ENCODE measurements at places on chromosomes 7 and 10.

DNA sequence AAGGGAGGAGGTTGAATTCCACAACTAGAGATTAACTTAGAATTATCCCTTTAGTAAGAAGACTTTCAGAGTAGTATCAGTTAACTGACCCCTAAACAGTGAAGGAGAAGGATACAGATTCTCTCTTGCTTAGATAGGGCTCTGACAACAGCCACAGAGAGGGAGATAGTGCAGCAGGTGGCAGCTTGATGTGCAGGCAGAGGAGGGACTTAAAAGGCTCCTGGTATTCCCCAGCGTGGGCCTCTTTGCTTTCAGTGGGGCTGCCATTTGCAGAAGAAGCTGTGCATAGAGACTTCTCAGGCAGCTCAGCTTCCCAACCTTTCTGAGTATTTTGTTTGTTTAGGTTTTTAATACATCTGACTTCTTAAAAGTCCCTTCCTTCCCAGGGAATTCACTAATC, 16.0 kb downstream of the FZD1 start:
- no peak for DNase-seq

DNA sequence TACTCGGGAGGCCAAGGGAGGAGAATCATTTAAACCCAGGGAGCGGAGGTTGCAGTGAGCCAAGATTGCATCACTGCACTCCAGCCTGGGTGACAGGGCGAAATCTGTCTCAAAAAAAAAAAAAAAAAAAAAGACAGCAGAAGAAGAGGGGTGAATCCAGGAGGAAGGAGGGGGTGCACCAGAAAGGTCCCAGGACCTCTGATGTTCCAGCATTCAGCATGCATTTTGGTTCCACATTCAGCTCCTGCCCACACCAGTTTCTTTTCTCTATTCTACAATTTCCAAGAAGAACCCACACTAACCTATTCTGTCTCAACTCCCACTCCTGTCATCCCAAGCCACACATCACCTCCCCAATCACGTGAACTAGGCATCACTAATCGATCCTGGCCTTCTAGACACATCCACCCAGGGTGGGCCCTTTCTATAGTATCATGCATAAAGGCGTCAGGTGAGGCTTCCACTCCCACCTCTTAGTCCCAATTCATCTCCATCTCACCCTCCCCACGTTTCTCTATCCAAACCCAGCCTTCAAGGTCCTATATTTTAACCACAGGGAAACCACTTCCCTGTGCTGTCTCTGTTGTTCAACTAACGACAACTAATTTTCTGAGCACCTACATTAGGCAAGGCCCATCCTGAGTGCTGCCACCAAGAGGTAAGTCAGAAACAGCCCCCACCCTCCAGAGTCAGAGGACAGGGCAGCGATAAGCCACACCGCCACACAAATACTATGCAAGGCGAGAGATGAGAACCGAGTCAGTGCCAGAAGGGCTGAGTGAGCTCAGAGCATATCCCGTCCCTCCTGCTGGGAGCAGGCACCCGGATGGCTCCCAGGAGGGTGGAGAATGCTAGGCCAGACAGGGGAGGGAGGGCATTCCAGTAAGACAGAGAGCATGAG, 2.2 kb downstream of the ANXA11 start:
- peak; percentile 74 for DNase-seq

- DNase-seq, result no peak
Observed at GRCh38 chr7:68756986-68757495, 841.2 kb upstream of the AUTS2 start.

DNA sequence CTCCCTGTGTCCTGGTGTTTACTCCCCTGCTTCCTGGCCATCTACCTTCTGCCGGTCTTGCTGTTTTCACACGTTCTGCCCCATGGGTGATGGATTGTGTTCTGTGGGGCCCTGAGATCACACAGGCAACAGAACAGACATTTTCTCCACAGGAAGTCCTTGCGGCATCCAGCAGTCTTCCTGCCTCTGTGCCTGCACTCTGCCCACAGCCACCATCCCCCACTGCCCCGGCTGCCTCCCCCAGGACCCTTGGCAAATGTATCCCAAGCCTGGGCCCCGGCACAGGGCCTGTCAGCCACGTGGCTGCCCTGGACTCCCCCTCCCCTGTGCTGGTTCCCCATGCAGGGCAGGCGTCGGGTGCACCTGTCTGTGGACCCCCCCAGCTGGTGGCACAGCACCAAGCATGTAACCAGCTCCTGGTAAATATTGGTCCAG, 184.2 kb downstream of the WDR37 start:
- DNase-seq, result no peak

DNA sequence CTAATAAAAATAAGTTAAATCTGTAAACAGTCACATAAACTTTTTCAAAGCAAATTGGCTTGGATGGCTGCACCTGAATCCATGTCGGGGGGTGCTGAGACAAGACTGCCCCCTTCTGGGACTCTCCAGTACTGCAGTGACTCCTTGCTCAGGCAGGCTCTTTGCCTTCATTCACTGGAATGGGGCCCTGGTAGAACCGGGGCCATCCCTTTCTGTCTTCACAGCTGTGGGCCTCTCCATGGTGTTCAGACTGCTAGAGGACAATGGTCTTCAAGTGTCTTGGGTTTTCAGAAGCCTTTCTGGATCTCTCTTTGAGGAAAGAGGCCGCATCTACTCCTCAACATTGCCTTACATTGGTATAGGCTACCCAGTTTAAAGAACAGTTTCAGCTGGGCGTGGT, 16.1 kb upstream of the IMPDH1 start:
- DNase-seq, result no peak

DNA sequence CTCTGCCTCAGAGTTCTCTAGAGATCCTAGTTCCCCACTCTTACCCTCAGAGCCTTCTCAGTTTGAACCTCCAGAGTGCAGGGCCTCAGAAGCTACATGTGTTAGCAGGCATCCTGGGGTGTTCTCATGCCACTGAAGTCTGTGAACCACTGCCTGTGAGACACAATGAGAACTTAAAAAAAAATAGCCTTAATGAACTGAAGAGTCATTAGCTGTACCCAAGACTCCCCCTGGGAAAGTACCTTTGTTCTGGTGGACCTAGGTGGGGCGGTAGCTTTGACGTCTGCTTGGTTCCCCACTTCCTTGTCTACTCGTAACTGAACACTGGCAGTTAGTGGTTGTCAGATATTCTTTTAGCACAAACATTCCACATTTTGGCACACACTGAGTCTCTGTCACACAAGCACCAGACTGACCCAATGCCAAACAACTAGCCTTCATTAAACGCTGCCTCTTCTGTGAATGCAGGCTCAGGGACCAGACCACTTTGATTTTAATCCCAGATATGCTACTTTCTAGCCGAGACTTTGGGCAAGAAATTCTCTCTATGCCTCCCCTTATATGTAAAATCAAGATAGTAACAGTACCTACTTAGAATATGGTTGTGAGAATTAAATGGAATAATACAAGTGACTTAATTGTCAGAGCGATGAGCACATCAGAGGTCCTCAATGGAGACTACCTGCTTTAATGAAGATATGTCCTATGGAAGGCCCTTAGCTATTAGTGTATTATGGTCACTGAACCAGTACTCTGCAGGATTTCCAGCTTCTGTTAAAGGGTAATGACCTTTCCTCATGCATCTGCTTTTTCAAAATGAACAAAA, 75.3 kb upstream of the CC2D2B start:
- no peak for DNase-seq

DNA sequence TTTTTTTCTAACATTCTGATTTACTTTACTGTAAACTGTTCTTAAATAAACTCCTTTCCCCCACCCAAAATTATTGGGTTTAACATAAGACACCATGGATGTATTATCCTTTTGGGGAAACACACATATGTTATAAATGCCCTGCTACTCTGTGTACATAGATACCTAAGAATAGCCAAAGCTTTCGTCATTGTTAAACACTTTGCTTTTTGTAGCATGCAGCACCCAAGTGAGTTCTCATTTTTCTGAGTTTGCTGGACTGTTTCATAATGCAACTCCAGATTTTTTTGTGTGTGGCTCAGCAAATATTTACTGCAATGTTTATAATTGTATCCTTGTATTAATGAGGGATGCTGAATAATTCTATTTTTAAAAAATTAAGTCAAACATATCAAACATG, 86.9 kb downstream of the VTI1A start:
- DNase-seq, result no peak

GRCh38 chr10:777913-778479, 88.5 kb upstream of the DIP2C start:
- no peak for DNase-seq

DNA sequence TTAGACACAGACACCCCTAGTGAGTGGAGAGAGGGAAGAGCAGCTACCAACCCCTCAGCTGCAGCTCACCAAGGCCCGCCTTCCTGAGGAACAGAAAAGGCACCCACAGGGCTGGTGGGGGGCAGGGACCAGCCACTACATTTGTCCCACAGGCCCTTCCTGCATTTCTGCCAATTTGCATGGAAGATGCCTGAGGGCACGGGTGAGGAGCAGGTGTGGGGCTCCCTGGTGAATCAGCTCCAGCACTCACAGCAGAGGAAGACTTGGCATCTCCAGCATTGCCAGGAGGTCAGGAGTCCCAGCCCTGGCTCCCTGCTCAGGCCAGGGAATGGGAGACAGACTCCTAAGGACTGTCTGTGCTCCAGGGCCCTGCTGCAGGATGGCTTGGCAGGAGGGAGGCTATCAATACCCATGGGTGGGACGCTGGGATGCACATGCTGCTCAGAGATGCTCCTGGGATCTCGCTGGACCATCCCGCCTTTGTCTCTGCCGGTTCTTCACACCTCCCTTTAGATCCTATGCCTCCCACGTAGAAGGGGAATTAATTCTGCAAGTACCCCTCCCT, 109.7 kb downstream of the SLIT1 start:
- no peak for DNase-seq

GRCh38 chr10:17025444-17026295, 103.9 kb downstream of the CUBN start:
- DNase-seq, result peak; percentile 87

DNA sequence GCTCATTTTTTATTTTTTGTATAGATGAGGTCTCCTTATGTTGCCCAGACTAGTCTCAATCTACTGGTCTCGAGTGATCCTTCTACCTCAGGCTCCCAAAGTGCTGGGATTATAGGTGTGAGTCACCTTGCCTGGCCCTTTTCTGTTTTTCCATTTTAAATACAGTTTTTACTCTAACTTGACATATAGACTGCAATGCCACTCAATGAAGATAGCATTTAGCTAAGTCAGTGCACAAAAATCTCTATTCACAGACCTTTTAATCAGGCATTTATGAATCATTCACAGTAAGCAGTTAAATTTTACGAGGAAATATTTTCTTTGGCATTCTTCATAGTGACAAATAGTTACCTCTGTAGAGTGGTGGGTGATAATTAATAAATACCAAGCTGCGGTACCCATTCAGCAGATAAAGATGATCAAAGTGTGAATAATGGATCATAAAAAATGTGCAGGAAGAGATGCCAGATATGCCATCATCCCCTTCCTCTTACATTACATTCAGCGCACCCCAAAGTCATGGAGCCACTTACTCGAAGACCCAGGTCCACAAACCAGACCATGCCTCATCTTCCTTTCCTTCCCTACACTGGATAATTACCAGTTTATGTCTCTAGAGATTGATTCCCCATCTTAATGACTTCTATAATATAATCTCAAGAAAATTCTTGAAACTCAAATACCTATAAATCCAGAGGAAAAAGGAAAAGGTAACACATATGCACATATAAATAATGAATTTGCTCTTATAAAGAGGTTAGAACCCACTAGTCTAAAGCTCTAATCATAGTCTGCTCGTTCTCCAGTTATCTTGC, 56.0 kb downstream of the UBE2H start:
- DNase-seq, result peak; percentile 39

DNA sequence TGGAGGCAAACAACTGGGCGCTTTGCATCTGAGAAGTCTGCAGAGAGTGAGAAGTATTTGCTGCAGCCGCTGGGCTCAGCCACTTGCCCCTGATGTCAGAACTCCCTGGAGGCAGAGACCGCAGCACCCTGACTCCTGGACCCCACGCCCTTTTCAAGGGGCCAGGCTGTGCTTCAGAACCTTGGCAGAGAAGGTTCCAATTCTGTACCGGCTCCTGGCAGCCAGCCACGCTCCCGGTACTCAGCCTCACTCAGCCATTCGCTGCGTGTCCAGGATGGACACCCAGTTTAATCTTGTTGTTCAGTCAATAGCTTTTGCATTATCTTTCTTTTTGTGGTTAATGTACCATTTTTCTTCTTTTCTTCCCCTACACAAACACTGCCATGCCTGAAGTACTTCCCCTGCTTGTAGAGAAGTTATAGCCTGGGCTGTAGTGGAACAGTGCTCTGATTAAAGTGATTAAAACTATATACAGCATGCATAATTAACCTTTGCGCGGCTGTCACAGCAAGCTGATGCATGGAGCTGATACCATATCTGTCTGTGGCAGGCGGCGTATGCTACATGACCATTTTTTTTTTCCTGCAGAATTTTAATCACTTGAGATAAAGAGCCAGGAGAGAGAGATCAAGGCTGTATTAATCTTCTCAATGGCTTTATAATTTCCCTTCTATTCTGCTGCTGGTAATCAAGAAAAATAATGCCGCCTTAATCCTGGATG, 578.5 kb downstream of the SDK1 start:
- DNase-seq, result no peak

DNA sequence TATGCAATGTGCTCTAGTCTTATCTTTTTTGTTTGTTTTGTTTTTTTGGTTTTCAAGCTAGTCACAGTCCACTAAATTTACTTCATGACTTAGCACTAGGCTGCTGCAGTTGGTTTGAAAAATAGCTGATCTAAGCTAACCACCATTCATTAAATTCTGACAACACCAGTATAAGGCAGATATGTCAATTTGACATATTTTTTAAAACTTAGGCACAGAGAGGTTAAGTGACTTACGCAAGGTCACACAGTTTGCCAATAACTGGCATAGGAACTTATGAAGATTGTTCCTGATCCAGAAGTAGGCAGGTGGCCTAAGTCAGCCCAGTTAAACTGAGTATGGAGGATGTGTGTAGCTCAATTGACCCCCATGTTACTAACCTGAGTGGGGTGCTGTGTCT, 377.3 kb upstream of the NFE2L3 start:
- DNase-seq, result no peak

GRCh38 chr10:35394411-35394851, 58.1 kb downstream of the CCNY start:
- DNase-seq, result no peak

- no peak for DNase-seq
Observed at GRCh38 chr7:158164101-158165095, 423.2 kb downstream of the PTPRN2 start.

GRCh38 chr10:74542077-74542476, 284.3 kb upstream of the KAT6B start:
- DNase-seq, result peak; percentile 49

DNA sequence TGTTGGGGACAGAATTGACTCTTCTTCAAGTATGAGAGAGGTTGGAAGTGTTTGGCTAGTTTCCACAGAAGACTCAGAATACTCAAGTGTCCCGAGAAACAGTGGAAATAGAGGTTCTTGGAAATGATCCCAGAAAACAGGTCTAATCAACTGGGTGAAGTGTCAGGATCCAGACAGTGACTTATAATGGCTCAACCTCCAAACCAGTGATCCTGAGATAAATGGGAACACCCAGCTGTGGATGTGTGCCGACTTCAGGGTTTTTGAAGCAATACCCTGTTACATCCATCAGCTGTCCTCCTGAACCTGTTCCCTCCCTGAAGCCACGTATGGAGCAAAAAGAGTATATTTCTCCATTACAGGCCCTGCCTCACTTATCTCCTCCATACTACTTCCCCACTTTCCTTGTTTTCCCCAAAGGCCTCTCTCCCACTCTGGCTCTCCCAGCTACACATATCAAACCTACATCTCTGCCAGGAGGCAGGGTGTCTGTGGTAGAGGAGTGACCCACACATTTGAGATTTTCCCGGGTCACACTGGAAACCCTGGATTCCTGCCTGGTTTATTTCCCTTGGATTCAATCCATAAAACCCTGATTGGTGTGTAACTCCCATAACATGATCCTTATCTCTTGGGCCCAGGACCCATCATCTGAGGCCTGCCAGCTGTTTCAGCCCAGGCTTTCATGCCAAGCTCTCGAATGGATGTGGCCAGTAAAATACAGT, 17.6 kb upstream of the ELOVL3 start:
- no peak for DNase-seq

Measured in retinal pigment epithelial cell (primary cell).